ENCODE measurements at places on chromosomes 11 and 22.

GRCh38 chr11:3137486-3138177 lies 27.5 kb downstream of the OSBPL5 start:
- no peak for DNase-seq

DNA sequence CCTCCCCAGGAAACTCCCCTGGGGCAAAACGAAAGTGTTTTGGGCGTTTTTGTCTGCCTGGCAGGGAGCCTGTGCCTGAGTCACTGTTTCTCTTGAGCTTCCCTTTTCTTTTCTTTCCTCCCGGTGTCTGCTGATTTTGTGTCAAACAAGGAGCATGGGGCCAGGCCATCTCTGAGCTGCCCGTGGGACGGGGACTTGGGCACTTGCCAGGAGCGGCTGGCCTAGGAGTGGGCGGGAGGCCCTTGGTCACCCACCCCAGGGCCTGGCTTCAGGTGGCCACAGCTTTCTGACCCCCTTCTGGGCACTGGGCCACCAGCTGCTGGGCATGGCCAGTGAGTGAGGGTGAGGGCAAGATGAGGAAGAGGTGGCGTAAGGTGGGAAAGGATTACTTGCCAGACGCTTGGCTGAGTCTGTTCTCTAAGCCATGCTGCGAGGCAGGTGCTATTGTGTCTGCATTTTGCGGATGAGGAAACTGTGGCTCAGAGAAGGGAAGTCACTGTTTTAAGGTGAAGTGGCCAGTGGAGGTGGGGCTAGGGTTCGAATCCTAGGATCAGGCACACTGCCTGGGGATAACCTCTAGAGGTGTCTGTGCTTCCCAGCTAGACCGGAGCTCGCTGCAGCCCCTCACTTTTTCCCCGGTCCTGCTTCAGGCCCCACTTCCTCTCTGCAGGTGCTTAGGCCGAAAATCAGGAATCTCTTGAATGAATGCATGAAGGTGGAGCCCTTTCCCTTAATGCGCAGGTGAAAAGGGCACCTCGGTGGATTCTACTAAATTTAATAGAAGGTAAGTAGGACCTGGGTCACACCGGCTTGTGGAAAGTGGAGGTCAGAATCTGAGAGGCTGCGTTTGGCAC lies 7.8 kb upstream of the NFAM1 start:
- DNase-seq = no peak

DNA sequence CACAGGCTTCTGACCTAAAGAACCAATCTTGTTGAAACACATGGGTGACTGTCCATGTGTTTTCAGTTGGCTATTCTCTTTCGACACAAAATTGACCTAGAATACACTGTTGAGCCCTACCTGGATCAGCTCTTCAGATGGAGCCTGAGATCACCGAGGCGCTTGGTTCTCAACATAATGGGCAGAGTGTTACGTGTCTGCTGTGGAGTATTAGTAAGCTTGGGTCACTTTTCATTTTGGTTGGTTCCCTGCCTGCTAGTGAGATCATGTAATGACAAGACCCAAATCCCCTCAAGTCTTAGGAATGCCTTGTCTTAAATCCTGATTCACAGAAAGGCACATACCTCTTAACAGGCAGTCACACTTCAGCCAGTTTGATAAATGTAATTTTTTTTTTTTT lies 8.7 kb downstream of the MED19 start:
- no peak for DNase-seq

DNA sequence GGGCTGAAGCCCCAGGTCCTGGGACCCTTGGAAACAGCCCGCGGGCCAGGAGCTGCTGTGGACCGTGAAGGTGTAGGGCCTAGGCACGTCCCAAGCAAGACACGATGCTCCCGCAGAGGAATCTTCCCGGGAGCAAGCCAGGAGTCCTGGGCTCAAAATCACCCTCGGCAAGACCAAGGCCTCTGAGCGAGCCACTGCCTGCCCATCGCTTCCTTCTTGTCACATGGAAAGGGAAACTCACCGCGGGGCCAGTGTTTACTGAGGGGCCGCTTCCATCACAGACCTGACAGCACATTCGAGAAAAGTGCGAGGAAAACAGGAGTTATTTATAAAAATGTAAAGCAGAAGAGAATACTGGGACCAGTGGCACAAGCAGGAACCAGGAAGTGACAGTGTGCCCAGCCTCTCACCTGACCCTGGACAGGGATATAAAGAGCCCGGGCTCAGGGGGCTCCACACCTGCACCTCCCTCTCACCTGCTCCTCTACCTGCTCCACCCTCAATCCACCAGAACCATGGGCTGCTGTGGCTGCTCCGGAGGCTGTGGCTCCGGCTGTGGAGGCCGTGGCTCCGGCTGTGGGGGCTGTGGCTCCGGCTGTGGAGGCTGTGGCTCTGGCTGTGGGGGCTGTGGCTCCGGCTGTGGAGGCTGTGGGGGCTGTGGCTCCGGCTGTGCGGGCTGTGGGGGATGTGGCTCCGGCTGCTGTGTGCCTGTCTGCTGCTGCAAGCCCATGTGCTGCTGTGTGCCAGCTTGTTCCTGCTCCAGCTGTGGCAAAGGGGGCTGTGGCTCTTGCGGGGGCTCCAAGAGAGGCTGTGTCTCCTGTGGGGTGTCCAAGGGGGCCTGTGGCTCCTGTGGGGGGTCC lies at the start of gene KRTAP5-5:
Gene KRTAP5-5, plus strand, starts transcription at position 450 of the 860 bp plus-strand sequence. Its CDS starts 66 bp downstream, at position 516.
- no peak for DNase-seq

DNA sequence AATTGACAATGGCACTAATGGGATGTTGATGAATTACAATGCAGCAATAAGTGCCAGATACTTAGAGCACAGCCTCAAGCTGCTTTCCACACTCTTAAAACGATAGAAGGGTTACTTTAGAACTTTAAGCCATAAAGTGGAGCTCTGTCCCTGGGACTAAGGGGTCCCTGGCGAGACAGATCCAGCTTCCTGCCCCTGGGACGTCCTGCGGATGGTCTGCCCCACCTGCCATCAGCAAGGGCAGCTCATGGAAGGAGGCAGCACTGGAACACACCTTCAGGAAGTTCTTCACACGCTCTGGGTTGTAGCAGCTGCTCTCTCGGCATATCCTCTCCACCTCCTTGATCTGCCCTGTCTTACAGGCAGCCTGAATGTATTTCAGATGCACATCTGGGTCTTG lies 45.1 kb upstream of the SLC25A1 start:
- DNase-seq = no peak

DNA sequence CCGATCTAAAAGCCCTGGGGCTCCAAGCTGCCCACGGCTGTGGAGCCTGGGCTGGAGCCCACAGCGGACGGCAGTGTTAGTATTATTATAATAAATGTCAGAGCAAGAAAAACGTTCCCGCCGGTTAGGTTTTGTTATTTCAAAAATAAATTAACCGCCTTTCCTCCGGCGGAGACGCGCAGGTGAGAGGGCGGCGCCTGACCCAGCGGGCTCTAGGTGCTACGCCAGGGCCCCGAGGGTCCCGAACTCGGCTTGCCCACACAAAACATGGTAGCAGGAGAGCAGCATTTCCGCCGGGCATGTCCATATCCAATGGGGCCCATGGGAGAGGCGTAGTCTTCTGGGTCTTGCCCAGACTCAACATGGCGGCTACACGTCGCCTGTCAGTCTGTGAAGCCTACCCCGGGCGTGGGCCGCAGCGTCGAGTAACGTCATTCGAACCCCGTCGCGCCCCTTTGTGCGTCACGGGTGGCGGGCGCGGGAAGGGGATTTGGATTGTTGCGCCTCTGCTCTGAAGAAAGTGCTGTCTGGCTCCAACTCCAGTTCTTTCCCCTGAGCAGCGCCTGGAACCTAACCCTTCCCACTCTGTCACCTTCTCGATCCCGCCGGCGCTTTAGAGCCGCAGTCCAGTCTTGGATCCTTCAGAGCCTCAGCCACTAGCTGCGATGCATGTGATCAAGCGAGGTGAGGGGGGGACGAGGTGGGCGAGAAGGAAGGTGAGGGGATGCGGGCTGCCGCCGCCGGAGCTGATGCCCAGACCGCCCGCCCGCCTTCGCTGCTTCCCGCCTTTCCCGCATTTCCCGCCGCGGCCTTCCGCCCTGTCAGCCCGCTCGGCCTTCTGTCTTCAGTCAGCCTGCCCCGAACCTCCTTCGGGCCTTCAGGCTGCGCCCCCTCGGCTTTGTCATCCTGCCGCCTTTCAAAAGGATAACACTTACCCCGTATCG lies at the start of gene RRM1:
Gene RRM1, plus strand, starts transcription at position 452 of the 944 bp plus-strand sequence. Its CDS starts 214 bp downstream, at position 666.
- DNase-seq = peak; percentile 84

GRCh38 chr11:77346906-77347603 lies 45.6 kb upstream of the GDPD4 start:
- DNase-seq = no peak

GRCh38 chr11:38924644-38925043 lies 2326.6 kb upstream of the RAG2 start:
- no peak for DNase-seq

GRCh38 chr22:44759430-44760310 lies 7.3 kb downstream of the ARHGAP8 start:
- DNase-seq = no peak

GRCh38 chr22:30305906-30306626 lies 16.8 kb upstream of the CASTOR1 start:
- DNase-seq = no peak
